NCI-H1694 (cell line): ENCODE measurements at places on chromosomes 3 and 15.

DNA sequence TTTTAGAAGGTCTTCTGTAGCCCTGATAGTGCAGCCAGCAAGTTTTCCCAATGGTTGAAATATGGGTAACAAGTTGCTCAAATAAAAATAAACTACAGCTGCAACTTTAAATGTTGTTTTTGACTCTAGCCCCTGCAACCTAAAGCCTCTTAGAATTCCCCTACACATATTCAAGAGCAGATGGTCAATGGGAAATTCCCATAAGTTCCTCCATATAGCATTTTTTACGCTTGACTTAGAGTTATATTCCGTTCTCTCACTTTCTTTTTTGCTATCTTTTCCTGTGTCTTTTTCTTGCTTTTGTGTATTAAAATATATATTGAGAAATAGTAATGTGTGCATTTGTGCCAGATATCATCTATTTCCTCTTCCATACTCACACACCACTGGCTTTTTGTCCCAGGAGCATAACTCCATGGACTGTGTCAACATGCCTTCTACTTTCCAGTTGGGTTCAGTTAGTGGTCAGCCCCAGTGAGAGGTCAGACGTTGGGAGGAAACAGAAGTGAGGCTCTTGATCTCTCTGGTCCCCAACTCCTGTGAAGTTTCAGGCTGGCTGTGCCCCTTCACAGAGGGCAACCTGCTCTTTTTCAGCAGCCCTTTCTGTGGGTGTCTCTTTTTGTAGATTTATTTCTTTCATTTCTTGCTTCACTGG, 63.3 kb upstream of the TP63 start:
- DNase-seq, result no peak

DNA sequence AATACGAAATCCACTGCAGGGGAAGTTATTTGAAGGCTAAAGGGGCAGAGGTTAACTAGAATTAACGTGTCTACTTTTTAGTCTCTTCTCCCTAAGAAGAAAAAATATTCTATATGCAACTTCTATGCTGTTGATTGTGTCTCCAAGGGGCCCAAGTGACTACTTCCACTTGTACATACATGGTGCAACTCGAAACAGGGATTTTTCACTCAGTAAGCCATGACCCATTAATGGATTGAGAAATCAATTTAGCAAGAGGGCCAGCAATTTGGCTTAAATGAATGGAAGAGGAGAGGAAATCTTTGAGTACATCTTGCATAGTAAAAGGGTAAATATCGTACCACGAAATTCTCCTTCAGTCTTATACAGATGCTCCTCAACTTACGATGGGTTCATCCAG, 151.1 kb upstream of the HES1 start:
- DNase-seq, result no peak

- no peak for DNase-seq
Observed at GRCh38 chr3:132225664-132226063, 91.5 kb upstream of the ACP3 start.

DNA sequence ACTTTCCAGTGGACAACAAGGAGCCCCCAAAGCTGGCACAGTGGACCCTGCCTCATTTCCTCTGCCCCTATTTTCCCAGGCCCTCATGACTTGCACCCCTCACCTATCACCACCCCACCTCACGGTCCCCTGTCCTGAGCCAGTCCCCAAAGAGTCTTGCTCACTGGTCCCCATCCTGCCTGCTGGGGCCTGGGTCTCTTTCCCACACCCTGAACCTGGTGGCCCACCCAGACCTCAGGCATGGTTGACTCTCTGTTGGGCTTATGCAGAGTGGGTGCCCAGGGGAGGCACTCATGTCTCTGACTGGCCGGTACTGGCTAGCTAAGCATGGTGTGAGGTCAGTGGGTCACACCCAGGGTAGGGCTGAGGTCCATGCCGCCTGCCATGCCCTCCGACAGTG, 73.2 kb downstream of the SLC12A8 start:
- DNase-seq, result no peak

DNA sequence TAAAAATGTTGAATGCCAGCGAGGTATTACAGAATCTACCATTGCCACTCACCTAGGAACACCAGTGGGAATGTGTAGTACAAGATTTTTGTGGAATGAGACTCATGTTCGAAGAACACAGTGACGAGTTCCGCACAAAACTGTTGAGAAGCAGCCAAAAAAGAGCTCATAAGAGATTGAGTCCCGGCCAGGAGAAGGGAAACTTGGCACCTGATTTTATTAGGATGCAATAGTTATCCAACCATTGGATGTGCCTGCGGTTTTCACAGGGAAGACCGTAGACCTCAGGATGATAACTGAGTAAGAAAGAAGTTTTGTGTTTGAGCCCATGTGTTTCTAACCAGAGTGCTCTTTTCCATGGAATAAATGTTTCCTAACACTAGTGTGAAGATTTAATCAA, 88.9 kb downstream of the PTPRG start:
- DNase-seq, result no peak
